H9 (cell line): ENCODE measurements at places on chromosomes 5 and 9. TPM values are rescaled to one million over a fixed set of nuclear protein-coding genes. Genes with fewer than 3 reads are reported as not detected.

The CDO1 gene
- total RNA-seq = 11.2 and 12.2 TPM in 2 replicates

The IDNK gene
- total RNA-seq = 0.59 and 1.4 TPM in 2 replicates

GRCh38 chr5:33231214-33231710 lies 209.5 kb upstream of the TARS1 start:
- no peak for DNase-seq

- no peak for DNase-seq
These were observed 167.8 kb downstream of the PAM start for GRCh38 chr5:102922799-102923477.

DNA sequence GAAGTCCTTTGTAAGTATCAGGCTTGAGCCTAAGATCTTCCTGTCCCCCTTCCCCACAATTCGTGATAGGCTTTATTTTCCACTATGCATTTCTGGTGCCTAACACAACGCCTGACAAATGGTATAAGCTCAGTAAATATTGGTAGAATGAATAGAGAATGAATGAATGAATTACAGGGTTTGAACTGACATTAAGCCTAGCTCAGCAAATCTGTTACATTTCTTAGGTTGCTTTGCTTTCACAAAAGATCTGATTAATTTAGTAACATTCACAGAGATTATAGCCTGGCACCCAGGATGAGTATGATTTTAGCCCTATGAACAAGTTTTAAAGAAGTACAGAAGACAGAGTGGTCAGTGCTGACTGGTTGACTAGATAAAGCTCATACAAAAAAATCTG lies 16.4 kb downstream of the RUSC2 start:
- DNase-seq = no peak
